ENCODE measurements at places on chromosomes 1 and 21. TPM values are rescaled to one million over a fixed set of nuclear protein-coding genes. Genes with fewer than 3 reads are reported as not detected.

- no peak for DNase-seq
These were observed 53.9 kb upstream of the SAMD13 start for GRCh38 chr1:84247425-84248220.

DNA sequence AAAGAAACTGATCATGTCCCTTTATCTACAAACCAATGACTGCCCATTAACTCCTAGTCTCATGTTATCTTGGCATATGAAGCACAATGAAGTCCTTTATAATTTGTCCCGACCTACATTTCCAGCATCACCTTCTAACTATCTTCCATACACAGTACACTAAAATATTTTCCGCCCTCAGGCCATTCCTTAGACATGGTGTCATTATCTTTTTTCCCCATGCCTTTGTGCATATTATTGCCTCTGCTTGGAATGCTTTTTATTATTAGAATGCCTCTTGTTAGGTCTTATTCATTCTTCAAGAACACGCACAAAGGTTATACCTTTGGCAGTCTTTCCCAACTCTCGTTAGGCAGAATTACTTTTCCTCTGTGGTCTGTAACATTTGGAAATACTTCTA lies 39.6 kb downstream of the ATG4C start:
- DNase-seq, result no peak

RUNX3 gene
- 0.42 TPM for polyA plus RNA-seq

DNA sequence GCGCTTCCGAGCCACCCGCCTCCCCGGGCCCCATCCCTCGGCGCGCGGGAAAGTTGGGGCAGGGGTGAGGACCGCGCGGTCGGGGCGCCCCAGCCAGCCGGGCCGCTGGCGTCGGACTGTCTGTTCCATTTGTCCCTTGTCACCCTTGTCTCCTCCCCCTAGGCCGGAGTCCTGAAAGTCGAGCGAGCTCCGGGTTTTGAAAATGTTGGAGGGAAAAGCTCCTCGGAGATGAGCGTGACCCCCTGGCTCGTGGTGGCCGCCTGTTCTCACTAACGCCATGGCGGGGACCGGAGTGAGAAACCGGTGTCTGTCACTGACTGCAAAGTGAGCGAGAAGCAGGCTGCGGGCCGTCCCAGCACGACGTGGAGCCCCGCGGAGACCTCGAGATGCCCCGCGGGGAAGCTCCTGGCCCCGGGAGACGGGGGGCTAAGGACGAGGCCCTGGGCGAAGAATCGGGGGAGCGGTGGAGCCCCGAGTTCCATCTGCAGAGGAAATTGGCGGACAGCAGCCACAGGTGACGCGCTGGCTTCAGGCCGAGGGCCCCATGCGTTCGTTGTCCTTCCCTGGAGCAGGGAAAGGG lies 491 bp downstream of the PER3 start:
- DNase-seq, result peak; percentile 58

GRCh38 chr1:205210756-205211168 lies 740 bp downstream of the DSTYK start:
- DNase-seq, result peak; percentile 23

SPOCD1 gene
- polyA plus RNA-seq, result not detected

TRIM46 gene
- polyA plus RNA-seq, result 4.1 TPM

GRCh38 chr1:81670286-81670685 lies 130.4 kb upstream of the ADGRL2 start:
- peak; percentile 66 for DNase-seq

LRRN2 gene
- 0.65 TPM for polyA plus RNA-seq

- no peak for DNase-seq
These were observed 20.0 kb upstream of the BLACAT1 start for GRCh38 chr1:205475855-205476254.

DNA sequence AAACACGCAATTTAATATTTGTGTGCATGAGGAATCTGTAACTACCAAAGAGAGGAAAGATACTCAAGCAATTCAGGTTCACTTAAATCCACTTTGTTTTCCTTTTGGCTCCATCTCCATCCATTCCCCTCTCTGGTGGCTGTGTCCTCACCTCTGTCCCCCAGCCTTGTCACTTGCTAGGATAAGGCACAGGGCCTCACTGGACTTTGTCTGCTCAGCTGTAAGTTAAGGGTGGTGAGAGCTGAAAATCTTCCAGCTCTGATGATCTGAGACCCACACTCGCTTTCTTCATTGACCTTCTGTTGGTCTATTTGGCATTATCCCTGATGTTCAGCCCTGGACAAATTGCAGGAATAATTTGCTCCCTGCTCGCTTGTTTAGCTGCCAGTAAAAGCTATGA lies 56.5 kb downstream of the RHOU start:
- DNase-seq, result no peak

- no peak for DNase-seq
These were observed 94.8 kb upstream of the SGIP1 start for GRCh38 chr1:66439031-66439740.

- DNase-seq, result no peak
These were observed 109.8 kb upstream of the HNRNPU start for GRCh38 chr1:244974106-244974505.

- DNase-seq, result no peak
These were observed 13.1 kb upstream of the DMRTB1 start for GRCh38 chr1:53446051-53446450.

GRCh38 chr1:217181176-217181746 lies 449.6 kb downstream of the GPATCH2 start:
- DNase-seq, result no peak

DNA sequence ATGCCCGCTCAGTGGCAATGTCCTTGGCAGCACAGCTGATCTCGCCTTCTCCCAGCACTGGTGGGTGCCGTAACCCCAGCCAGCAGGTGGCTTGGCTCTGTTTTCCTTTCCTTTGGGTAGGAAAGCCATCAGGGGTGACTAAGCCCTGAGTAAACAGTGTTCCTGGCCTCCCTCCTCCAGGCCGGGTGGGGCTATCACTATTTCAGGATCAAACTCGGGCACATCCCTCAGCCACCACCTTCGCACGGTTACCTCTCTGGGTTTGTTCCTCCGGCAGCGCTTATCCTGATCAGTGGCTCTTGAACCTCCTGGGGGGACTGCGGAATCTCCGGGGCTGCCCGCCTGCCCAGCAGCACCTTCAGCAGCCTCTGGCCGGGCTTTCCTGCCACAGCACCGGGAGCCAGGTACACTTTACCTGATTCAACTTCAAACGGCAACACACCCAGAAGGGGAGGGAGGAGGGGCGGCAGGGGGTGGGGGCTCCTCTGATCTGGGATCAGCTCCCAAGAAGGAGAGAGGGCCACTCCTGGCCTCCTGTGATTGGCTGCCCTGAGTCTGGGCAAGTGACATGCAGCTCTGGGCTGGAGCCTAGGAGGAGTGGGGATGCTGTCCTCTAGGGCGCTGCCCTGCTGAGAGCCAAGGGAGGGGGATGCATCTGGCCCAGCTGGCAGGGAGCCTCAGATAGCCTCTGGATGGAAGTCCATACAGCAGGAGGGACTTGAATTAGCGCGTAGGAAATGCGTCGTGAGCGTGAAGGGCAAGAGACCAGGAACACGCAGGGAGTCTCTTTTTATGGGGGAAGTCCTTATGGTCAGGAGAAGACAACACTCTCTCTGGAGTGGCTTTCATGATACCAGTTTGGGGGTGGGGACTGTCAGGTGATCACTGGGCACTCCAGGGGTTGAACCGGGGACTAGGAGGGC lies at the start of gene ASCL5:
Gene ASCL5 (minus strand): TSS at position 353 of the 923 bp plus-strand sequence. CDS start 11,812 bp downstream, outside the sequence.
- peak; percentile 88 for DNase-seq

DNA sequence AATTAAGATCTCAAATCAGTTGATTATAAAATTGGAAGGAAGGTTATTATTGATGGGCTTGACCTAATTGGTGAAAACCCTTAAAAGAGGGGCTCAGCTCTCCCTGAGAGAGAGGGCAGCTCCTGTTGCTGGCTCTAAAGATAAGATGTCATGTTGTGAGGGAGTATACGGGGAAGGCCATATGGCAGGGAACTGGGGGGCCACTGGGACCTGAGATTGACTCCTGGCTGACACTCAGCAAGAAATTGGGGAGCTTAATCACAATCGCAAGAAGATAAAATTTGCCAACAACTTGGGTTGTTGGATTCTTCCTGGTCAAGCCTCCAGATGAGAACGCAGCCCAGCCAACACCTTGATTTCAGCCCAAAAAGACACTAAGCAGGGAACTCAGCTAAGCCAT lies 69.7 kb upstream of the KCNJ6 start:
- DNase-seq, result no peak

HEYL gene
- polyA plus RNA-seq, result 19.3 TPM

DNA sequence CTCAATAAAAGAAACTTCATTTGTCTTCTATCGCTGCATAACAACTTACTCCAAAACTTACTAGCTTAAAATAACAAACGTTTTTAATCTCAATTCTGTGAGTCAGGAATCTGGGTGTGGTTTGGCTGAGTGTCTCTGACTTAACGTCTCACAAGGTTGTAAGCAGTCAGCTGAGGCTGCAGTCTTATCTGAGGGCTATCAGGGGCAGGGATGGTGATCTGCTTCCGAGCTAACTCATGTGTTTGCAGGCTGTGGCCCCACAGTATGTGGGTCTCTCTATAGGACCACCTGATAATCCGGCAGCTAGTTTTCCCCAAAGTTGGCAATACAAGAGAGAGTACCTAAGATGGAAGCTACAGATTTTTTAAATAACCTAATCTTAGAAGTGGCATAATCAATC lies 234.2 kb upstream of the FGGY start:
- no peak for DNase-seq

DNA sequence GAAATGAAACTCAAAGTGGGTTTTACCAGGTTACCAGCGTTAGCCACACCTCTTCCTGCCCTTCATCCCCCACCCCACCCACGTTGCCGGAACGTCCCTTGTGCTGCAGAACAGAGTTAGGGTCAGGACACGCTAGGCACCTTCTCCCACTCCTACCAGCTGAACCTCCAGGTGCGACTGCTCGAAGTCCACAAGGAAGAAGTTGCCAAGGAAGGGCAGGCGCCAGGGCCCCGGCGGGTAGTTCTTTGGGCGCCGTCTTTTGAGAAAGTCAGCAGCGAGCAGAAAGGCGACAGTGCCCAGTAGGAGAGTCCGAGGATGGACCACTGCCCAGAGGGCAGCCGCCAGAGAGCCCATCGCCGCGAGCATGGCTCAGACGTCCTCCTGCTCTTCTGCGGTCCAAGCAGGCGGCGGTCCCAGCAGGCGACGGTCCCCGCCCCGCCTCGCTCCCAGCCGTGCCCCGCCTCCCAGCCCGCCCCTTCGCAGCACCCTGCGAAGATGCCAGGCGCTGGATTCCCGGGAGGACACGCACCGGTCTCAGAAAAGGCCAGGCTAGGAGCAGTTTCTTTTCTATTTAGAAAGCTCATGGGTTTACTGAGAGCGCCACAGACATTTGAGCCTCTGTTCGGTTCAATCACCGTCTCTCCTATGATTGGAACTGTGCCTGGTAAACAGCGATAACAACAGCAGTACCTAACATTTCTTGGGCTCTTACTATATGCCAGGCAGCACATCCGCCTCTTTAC lies at the start of gene CYP2J2:
Gene CYP2J2 (minus strand): TSS at position 393 of the 743 bp plus-strand sequence. CDS start 27 bp downstream, at position 366.
- DNase-seq, result peak; percentile 71

STXBP3 gene
- 50.7 TPM for polyA plus RNA-seq

DNA sequence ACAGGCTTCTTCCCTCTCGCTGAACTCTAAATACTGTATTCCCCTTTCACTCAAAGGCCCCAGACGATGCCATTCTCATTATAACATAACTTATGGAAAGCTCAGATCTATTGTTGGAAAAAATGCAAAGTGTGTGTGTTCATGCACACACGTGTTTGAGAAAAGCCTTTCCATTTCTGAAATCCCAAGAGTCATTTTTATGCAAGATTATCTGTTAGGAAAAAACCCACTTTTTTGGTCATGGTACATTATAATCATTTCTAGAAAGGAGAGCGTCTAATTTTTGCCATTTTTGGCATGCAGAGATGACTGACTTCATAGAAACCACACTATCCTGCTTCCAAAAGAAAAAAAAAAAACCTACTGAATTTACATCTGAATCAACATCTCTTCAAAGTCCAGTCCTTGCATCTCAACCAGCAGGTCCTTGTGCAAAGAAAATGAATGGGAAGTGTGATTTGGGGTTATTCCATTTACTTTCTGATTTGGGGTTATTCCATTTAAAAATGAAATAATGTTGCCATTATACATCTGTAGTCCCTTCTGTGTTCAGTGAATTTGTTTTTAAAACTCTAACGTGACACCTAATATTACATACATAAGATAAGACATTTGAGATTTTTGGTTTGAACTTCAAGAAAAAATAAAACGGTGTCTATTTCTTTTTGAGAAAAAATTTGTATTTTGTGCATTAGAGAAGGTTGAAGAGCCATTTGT lies 150.3 kb downstream of the DHRS3 start:
- DNase-seq, result no peak

CFHR1 gene
- polyA plus RNA-seq, result not detected

TMPRSS3 gene
- polyA plus RNA-seq, result 10.9 TPM

RAVER2 gene
- polyA plus RNA-seq, result 5.0 TPM

- DNase-seq, result no peak
These were observed 79.5 kb upstream of the VAMP3 start for GRCh38 chr1:7691576-7691975.

GRCh38 chr1:9595156-9595967 lies 6.7 kb downstream of the TMEM201 start:
- DNase-seq, result no peak

DNA sequence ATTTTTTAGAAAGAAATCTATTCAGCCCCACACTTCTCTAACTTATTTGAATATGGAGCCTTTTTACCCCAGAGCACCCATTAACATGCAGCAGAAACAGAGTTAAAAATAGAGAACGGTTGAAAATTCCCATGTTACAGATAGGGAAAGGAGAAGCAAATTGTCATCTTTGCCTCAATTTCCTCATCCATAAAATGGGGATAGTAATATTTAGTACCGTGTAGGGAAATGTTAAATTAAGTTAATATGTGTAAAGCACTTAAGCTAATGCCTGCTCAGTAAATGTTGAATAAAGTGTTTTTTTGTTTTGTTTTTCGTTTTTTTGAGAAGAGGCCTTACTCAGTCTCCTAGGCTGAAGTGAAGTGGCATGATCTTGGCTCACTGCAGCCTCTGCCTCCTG lies 50.3 kb downstream of the NAV1 start:
- DNase-seq, result no peak

- no peak for DNase-seq
These were observed 22.4 kb downstream of the RPL5 start for GRCh38 chr1:92854101-92854785.

DNA sequence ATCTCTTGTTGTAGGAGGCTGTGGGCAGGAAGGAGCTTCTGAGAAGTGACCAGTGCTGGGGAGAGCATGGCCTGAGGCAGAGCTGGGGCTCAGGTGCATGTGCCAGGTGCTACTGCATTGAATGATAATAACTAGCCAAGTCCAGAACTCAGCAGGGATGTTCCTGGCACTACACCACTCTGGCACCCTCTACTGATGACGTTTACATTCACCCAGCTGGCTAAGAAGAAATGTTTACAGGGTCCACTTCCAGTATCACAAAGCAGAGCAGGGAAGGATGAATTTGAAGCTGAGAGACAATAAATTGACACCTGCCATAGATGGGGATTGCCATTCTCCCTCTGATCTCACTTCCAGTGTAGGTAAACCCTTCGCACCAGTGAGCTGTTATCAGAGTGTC lies 411.8 kb downstream of the SETD4 start:
- DNase-seq, result peak; percentile 50

- peak; percentile 63 for DNase-seq
These were observed 14.6 kb downstream of the SEMA6C start for GRCh38 chr1:151131701-151132334.

- no peak for DNase-seq
These were observed 64.0 kb upstream of the HMCN1 start for GRCh38 chr1:185670187-185670627.
